ENCODE measurements at places on chromosomes 16 and 17. TPM values are rescaled to one million over a fixed set of nuclear protein-coding genes. Genes with fewer than 3 reads are reported as not detected.

Gene MPDU1
- polyA plus RNA-seq: 49.1 TPM

Gene DNAAF8
- polyA plus RNA-seq: 0.89 TPM

Gene KRTAP1-5
- not detected for polyA plus RNA-seq

Gene PIMREG
- polyA plus RNA-seq: 12.5 TPM

Gene UTS2R
- 2.3 TPM for polyA plus RNA-seq

Gene ABAT
- 19.4 TPM for polyA plus RNA-seq

Measured in muscle of back (tissue), 13 donors.